H9 (cell line): ENCODE measurements at places on chromosomes 11 and 22. TPM values are rescaled to one million over a fixed set of nuclear protein-coding genes. Genes with fewer than 3 reads are reported as not detected.
A peak's percentile ranks its signal among the peaks of the same experiment; 100 is the strongest.

- H3K4me3 ChIP-seq: peak within 1 kb of the TSS; percentile 72
- H3K36me3 ChIP-seq: no peaks in the 10 kb centered on the region; the same call in 2 of the 3 replicates
- H3K27me3 ChIP-seq: no peaks in the 10 kb centered on the region
- no peaks in the 10 kb centered on the region; the same call in 1 of the 2 replicates for H3K4me1 ChIP-seq
Observed at GRCh38 chr22:29205594-29206371, at the start of gene EMID1. Gene EMID1 (plus strand): TSS chr22:29205896. CDS start chr22:29206039, 143 bp downstream.

DNA sequence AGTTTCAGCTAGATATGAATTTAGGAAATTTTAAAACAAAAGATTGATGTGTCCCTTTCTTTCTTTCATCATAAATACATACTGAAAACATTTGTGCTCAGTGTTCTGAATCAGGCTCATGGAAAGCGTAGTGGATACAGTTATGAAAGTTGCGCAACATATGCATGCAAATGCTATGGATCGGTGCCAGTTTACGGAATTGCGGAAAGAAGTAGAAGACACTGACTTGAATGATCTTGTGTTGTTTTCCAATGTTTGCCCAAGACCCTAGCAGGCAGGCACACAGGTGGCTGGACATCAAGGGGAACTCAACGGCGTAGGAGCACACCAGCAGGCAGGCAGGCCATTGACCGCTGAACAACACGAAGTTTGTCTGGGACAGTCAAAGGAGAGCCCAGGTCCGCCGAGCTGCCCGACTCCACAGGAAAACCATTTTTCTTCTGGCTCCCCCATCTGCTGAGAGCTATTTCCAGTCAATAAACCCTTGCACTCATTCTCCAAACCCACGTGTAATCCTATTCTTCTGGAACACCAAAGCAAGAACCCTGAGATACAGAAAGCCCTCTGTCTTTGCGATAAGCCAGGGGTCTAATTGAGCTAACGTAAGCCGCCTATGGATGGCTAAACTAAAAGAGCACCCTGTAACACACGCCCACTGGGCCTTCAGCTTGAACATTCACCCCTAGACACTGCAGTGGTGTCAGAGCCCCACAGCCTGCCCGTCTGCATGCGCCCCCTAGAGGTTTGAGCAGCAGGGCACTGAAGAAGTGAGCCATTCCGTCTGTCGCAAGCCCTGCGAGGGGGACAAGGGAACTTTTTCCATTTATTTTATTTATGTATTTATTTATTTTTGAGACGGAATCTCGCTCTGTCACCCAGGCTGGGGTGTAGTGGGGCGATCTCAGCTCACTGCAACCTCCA lies 7.4 kb upstream of the BIRC3 start:
- H3K36me3 ChIP-seq: no peaks in the 10 kb centered on the region
- no peaks in the 10 kb centered on the region for H3K4me1 ChIP-seq
- no peak overlapping the region for H3K27ac ChIP-seq
- no peak overlapping the region for H3K4me3 ChIP-seq
- peak; percentile 81 for DNase-seq

SLC22A25 gene
- total RNA-seq: not detected in 2 replicates

DSCAML1 gene
- total RNA-seq: 0.15 and 0.42 TPM in 2 replicates
